Left lobe of liver (tissue), 2 donors: ENCODE measurements at places on chromosomes 6 and 20. TPM values are rescaled to one million over a fixed set of nuclear protein-coding genes. Genes with fewer than 3 reads are reported as not detected.

Gene PLG
- 1,901 TPM for total RNA-seq

Gene LY6G6F
- not detected for total RNA-seq

DNA sequence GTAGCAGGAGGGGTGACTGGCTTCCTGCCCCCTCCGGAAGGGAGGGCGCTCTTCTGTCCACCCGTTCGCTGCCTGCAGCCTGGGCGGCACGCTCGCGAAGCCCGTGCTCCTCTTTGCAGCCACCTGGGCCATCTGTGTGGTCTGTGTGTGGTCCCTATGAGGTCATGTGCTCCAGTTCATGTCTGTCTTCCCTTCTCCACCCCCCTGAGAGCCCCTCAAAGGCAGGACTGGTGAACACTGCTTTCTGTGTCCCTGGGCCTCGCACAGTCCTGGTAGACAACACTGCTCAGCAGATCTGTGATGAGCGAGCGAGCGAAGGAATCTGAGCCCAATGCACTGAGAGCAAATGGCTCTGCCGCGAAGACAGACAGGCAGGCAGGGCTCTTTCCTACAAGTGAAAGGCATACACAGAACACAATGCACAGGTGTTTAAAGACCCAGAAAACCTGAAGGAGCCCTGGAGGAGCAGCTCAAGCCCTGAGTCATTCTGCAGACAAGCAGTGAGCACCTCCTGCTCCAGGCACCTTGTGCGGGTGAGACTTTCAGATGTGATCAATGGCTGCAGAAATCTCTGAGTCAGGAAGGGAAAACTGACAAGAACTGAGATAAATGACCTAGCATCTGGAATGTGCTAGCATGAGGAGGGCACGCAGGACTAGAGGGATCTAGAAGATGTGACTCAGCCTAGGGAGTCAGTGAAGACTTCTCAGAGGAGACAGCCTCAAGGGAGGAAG lies 27.1 kb downstream of the PPP1R3G start:
- no peak for DNase-seq

- no peak for DNase-seq
Observed at GRCh38 chr6:160082627-160083026, 39.0 kb upstream of the SLC22A1 start.

DNA sequence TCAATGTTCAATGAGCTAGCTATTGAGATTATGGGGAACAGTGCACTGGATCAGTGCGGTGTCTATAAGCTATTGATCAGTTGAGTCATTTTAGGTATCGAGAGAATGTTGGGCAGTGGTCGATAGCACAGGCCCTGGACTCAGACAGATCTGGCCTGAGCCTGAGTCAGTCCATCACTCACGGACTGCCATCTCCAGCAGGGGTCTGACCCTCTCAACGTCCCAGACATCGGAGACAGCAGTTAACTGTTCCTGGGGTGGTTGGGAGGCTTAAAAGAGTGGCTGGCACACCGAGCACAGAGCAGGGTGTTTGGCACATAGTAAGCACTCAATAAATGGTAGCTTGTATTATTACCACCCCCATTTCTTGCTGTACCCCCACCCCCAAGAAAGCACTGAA lies 9.3 kb downstream of the EYA2 start:
- DNase-seq, result no peak

- DNase-seq, result no peak
Observed at GRCh38 chr6:125310994-125311649, 9.4 kb upstream of the HDDC2 start.

DNA sequence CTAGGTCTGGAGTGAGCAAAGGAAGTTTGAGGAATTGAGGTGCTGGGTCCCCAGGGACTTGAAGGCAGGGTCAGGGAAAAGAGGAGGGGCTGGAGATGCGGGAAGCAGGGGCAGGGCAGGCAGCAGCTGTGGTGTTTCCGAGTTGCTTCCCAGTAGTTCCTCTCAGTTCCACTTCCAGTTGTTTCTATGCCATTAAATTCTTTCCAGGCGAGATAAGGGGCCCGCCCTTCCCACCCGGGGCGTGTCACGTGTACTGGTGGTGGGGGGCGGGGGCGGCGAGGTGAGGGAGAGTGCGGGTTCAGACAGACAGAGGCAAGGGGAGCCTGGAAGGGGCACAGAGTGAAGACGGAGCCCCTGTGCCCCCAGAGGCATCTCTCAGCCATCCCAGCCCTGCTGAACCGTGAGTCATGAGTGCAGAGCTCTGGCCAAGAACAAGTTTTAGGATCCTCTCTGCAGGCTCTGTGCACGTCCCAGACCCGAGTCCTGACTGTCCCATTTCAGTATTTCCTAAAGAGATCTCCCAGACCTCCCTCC lies 977 bp downstream of the TNXB start:
- no peak for DNase-seq

DNA sequence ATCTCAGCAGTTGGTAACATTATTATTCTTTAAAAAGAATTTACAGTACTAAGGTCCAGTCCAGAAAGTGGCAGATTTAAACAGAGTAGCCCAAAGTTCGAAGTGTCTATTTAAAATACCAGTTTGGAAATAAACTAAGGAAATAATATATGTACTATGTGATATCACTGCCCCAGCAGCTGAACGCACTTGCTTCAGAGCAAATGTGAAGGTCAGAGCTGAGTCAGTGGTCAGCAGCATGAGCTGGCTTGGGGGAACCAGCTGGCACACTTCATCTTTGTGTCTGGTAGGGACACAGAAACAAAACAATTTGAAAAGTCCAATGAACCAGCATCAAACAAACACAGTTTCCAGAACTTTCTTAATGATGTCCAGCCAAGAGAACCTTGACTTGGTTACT lies 15.4 kb downstream of the TMEM14B start:
- no peak for DNase-seq

- DNase-seq, result no peak
Observed at GRCh38 chr6:144012534-144012933, 4.5 kb upstream of the PLAGL1 start.

GRCh38 chr20:53061192-53062108 lies 89.3 kb downstream of the TSHZ2 start:
- no peak for DNase-seq
